DMS79 (cell line): ENCODE measurements at places on chromosomes 13 and 19.
A peak's percentile ranks its signal among the peaks of the same experiment; 100 is the strongest.

GRCh38 chr19:53994811-53995210 lies 3.4 kb downstream of the CACNG6 start:
- no peak for DNase-seq

DNA sequence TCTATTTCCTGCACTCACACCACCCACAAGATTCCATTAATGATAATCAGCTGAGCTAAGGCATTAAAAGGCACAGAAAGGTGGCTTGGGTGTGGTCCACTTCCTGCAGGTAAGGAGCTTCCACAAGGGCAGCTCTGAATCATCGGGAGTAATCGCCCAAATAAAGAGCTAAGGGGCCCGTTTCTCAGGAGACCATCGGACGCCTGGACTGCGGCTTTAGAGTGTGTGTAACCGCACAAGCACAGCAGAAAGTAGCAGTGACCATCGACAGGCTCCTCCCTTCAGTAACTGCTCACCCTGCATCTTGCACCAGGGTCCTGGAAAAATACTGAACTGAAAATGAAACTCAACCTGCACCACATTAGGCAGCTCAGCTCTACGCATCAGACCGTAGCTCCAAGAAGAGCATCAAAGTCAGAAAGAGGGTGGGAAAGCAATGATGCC lies 6.0 kb downstream of the STK24 start:
- peak; percentile 96 for DNase-seq

- no peak for DNase-seq
These were observed 1152.9 kb downstream of the SLITRK1 start for GRCh38 chr13:82729401-82729800.

GRCh38 chr19:34126966-34127365 lies 45.3 kb upstream of the LSM14A start:
- no peak for DNase-seq

GRCh38 chr19:51905206-51905605 lies 389 bp upstream of the ZNF649 start:
- DNase-seq = no peak

DNA sequence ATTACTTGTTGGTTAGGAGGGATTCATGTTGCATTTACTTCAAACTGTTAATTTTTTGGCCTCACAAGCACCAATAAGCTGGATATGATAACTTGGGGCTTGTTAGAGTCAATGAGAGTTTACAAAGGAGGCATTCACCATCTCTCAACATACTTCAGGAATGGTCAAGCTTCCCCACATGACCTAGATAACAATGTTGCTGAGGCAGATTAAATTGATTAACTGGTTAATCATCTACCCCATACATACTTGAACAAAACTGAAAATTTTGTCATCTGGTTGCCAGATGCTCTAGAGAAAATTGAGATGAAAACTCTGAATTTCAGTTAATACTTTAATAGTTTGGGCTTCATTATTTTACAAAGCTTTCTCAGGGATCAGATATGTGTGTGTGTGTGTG lies 43.0 kb upstream of the UBL3 start:
- no peak for DNase-seq

DNA sequence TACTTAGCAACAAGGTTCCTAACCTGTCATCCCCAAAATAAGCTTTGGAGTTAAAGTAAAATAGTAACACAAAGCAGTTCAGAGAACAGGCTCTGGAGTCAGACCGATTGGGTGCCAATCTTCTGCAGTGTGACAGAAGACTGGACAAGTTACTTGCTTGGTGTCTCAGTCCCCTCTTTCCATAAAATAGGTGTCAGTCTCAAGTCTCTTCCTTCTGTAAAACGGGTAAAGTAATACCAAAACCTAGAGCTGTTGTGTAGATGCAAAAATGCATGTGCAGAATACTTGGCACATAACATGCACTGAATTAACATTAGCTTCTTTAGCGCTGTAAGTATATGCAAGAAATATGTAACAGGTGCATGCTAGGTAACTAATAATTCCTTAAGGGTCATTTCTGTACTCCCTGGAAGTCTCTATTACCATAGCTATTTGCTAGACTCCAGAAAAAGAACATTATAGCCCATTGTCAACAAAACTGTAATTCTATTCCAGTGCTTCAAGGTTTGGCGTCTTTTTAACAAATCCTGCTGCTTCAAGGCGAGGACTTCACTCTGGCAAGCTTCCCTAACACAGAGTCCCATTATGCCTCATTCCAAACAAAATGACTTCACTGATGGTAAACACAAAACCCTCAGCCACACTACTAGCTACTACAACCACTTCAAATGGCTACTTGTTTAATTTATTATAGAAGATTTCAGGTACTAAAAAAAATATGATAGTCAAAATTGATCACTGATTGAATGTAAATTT lies 32.8 kb downstream of the ELF1 start:
- DNase-seq = peak; percentile 54

- DNase-seq = no peak
These were observed 466.7 kb downstream of the MYO16 start for GRCh38 chr13:109096101-109096500.

- DNase-seq = no peak
These were observed 41.9 kb downstream of the NAXD start for GRCh38 chr13:110657196-110657595.

DNA sequence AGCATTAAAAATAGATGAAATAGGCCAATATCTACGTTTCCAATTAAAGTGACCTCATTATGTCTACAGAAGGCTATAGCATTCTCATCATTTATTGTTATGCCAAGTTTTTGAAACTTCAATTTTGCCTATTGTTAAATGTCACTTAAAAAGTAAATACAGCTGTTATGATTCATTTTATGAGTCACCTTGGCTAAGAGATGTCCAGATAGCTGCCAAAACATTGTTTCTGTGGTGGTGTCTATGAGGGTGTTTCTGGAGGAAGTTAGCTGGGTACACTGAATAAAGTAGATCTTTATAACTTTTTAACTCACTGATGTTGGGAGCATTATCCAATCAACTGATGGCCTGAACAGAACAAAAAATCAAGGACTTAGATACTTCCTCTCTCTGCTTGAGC lies 1209.7 kb upstream of the PCDH9 start:
- no peak for DNase-seq

DNA sequence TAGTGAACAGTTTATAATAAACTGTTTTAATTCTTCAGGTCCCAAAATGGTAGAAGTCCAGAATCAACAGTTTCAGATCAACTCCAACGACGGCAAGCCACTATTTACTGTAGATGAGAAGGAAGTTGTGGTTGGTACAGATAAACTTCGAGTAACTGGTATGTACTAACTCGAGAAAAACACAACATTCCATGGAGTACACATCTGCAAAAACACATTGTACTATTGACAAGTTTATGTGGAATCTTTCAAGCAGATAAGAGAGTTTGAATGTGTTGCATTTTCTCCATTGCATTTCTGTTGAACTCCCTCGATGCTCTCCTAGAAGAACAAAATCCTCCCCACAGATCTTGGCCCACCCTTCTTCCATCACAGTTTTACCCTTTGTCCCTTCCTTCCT lies 98.5 kb downstream of the SGCG start:
- DNase-seq = no peak

- no peak for DNase-seq
These were observed 168.1 kb downstream of the RBM26 start for GRCh38 chr13:79237981-79238380.

GRCh38 chr13:97119943-97120342 lies 102.2 kb upstream of the MBNL2 start:
- DNase-seq = no peak

DNA sequence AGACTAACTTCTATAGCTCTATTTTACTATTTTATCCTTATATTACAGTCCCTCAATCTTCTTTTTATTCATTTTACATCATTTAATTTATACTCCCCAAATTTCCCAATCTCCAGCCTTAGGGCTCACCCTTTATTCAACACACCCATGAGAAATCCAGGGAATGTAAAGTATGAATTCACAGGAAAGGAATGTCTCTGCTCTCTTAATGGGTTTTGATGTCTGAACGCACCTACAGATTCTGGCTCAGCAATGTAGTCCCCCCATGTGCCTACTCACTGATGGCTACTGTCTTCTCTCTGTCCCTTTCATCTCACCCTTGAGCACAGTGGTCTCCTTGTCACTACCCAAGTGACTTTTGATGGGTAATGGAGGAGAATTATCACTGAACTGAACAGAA lies 32.8 kb downstream of the TNFSF13B start:
- no peak for DNase-seq

DNA sequence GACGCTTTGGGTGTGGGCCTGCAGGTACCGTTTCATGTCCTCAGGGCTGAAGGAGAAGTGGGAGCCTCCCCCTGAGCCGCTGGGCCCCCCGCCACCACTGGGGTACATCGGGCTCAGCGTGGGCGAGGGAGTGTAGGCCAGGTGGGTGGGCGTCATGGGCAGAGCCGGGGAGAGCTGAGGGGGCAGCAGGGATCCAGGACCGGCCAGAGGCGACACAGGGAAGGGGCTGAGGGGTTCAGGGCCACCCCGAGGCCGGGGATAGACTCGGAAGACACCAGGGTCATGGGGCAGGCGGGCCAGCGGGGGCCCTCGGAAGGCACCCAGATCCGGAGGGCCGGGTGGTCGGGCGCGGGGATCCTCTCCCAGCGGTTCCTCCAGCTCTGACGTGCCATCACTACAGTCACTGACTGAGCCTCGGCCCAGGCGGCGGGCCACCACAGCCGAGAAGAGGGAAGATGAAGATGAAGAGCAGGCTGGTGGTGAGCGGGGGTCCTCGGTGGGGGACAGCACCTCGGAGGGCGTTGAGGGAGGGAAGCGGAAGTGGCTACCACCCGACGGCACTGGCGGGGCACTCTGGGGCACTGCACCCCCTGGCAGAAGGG lies 5.7 kb downstream of the ERF start:
- no peak for DNase-seq

DNA sequence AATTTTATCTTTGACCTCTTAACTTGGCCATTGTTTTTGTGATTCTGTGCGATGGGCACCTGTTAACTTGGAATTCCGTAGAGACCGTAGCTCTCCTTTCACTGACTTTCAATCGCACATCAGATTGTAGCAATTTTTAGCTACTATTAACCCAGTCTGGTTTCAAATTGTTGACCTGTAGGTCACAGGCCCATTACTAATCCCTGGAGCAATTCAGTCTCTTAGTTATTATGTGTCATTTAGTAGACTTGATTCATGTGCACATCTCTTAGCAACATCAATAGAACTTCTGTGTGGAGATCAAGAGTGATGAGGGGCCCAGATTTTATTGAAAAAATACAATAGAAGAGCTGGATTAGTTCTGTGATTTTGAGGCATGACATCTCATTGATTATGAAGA lies 549.6 kb upstream of the SLC10A2 start:
- DNase-seq = no peak

- no peak for DNase-seq
These were observed 2.3 kb downstream of the CEBPG start for GRCh38 chr19:33375837-33376159.

DNA sequence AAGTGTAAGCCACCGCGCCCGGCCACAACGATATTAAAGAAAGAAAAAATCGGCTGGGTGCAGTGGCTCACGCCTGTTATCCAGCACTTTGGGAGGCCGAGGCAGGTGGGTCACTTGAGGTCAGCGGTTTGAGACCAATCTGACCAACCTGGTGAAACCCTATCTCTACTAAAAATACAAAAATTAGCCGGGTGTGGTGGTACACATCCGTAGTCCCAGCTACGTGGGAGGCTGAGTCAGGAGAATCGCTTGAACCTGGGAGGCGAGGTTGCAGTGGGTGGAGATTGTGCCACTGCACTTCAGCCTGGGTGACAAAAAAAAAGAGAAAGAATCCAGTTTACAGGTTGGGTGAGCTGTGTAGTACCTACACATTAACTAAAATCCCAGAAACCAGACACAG lies 99.9 kb upstream of the CACNA1A start:
- no peak for DNase-seq

DNA sequence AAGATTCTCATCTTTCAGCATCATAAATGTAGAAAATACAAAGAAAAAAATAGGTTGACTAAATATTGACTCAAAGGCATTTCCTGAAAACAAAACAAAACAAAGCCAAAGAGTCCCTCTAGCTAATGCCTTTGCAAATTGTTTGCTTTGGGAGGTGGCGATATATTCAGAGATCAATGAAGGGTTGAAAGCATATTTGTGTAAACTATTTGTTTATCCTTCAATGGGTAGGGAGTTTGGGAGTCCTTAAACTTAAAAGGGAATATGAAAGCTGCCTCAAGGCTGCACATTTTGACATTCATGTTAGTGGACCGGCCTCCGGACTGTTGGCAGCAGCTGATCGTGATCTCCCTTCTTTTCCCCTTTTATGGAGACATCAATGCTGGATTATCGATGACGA lies 257.5 kb downstream of the ITGBL1 start:
- DNase-seq = no peak

GRCh38 chr19:47848823-47849473 lies 10.1 kb upstream of the TPRX2 start:
- no peak for DNase-seq

- no peak for DNase-seq
These were observed 19.7 kb downstream of the ZNF433 start for GRCh38 chr19:12015753-12016116.
